ENCODE measurements at places on chromosomes 16 and 17.

GRCh38 chr16:27639561-27640276, 89.8 kb downstream of the KATNIP start:
- no peak for ATAC-seq

- no peak for ATAC-seq
Observed at GRCh38 chr16:78326731-78327130, 227.3 kb downstream of the WWOX start.

DNA sequence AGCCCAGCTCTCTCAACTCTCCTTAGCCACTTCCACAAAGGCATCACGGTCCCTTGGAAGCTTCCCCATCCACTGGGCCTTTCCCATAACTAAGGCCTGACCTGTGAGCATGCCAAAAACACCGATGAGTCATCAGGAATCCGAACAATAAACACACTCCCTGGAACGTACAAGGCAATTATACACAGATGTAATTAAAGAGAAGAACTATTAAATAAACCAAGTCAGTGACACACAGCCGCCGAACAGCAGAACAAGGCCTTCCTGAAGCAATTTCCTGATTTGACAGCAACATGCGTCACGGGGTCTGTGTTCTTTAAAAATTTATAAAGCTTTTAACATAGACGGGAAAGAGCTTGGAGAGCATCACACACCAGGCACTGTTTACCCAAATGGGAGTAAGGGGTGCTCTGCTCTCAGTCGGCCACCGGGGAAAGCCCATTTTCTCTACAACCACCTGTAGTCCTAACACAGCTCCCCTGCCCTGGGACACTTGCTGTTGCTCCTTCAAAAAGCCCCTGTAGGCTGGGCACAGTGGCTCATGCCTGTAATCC, 29.4 kb downstream of the COG7 start:
- no peak for ATAC-seq

- no peak for ATAC-seq
Observed at GRCh38 chr17:57552114-57552624, 192.9 kb downstream of the CCDC182 start.

DNA sequence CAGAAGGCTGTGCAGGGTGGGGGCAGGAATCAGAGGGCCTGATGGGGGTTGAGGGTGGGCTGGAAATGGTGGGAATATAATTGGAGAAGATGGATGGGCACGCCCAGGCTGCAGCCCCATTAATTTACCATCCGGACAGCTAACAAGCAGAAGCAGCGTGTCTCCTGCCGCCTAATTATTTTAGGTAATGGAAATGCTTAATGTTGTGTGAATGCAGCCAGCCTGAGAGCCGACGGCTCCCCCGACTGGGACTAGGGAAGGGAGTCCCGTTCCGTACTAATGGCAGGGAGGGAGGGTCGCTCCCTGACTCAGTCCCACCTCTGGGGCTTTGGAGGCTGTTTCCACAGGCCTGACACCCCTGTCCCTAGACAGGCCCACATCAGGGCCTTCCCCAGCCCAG, 4.7 kb upstream of the OVCA2 start:
- ATAC-seq, result no peak

GRCh38 chr16:29743475-29743826, 2.3 kb downstream of the C16orf54 start:
- ATAC-seq, result no peak

- ATAC-seq, result no peak
Observed at GRCh38 chr16:66513111-66513723, 36.7 kb downstream of the TK2 start.

DNA sequence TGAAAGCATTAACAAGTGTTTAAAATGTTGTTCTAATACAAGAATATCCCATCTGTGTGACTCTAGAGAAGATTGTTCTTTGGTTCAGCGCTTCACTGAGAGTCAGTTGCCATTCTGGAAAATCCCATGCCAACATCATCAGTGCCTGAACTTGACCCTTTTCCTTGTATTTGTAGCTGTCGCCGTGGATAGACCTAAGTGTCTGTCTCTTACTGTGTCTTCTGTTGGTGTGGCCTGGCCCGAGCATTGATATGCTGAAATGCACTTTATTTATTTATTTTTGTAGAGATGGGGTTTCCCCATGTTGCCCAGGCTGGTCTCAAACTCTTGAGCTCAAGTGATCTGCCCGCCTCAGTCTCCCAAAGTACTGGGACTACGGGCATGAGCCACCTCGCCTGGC, 76.0 kb downstream of the MYH11 start:
- no peak for ATAC-seq

DNA sequence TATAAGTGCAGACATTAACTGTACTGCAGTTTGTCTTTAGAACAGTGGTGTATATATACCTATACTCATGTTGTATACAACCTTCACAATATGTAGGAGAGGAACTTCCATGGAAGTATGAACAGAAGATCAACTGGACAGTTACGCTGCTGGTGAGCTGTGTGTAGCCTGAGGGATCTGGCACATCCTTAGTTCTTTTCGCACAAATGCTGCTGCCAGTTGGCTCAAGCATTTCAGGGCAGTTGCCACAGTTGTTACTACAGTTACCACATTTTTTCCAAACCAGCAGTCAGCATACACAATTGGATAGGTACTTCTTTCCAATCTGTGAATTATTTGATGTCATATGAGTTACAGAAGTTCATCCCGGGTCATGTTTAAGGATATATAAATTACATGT, 539.6 kb upstream of the HSBP1 start:
- ATAC-seq, result no peak

- ATAC-seq, result peak; percentile 17
Observed at GRCh38 chr16:4747906-4748681, 13.8 kb downstream of the DNAAF8 start.

DNA sequence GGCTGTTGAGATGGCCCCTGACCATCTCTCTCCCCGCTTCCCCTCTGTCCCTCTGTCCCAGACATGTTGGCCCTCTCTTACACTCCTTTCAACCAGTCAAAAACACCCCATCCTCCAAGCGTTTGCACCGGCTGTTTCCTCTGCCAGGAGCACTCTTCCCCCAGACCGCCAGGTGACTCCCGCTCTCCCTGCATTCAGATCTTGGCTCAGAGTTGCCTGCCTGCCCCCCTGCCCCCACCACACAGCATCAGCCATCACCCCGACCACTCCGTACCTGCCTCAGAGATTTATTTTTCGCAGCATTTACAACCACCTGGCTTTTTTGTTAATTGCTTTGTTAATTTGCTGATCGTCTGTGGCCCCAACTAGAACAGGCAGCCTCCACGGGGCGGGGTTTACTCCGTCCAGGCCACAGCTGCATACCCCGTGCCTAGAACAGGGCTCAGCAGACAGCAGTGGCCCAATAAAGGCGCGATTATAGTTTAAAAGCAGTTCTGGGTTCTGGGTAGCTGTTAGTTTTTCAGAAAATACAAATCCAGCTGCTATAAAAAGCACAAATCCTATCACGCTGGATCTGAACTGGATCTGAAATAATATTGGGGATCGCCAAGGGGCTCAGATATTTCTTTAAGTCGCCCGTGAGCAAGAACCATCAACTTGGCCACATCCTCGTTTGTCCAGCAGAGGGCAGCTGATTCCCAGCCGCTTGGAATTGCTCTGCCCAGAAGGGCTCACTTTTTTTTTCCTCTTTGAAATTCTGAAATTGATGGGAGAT, 173.6 kb downstream of the IRF8 start:
- ATAC-seq, result no peak

- ATAC-seq, result no peak
Observed at GRCh38 chr16:8877894-8878522, 4.1 kb upstream of the LITAFD start.

DNA sequence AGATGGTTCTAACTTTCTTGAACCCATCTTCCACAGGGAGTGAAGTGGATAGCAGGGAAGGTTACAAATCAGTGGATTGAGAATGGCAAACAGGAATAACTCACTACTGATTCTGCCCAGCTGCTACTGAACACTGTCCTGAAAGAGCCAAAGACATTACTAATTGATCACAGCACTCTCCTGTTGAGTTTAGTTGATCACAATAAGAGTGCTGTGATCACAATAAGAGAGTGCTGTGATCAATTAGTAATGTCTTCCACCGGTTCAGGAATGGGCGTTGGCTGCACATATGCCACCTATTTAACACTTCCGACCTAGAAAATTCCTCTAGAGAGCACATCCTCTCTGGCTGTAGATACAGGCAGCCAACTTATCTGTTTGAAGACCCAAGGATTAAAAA, 11.4 kb downstream of the CFAP97D1 start:
- no peak for ATAC-seq

DNA sequence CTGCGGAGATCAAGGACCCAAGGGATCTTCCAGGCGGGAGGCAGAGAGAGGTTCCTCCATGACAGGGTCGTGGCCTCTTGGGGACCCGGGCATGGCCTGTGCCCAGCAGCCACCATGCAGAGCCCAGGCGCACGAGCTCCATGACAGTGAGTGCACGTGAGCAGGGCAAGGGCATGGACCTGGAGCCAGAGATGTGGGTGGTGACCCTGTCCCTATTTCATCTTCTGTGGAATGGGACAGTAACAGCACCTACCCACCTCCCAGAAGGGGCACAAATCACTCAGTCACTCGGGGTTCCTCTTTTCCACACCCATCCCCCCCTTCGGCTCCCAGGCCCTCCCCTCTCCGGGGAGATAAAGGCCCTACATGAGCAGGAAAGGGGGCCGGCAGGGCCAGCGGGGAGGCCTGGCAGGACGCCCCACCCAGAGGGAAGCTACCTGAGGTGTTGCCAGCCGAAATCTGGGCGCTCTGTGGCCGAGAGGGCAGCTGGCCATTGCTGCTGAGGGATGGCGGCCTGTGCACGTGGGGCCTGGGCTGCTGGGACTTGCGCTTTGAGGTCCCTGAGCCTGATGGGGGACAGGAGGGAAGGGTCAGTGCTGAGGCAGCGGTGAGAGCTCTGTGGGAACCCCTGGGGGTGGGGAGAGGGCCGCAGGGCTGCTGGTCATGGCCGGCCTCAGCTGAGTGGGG, 10.4 kb downstream of the UBALD2 start:
- ATAC-seq, result no peak

- no peak for ATAC-seq
Observed at GRCh38 chr17:38768417-38768816, 15.9 kb downstream of the PSMB3 start.

GRCh38 chr16:17578981-17579874, 108.5 kb upstream of the XYLT1 start:
- peak; percentile 65 for ATAC-seq

DNA sequence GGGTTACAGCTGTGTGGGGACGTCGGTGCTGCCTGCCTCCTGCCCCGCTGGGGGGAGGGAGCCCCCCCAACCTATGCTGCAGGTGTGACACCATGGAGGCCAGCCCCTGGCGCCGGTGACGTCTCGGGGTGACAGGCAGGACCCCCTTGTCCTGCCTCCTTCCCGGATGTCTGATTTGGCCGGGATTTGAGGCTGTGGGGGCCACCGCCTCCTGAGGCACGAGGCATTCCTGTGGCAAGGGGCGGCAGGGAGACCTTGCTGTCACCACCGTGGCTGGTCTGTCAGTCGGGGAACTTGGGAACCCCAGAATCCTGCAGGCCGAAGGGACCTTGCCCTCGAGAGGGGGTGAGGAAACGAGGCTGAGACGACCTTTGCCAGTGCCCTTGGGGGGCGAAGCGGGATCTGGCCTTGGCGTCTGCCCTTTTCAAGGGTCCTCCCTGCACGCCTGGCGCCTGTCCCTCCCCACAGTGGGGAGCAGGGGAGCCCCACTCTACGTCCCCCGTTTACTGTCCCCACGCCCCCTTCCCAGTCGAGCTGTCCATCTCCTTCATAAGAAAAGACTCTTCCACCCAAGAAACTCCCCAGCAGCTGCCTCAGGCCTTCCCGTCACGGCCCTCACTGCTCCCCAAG, 74.4 kb downstream of the METRNL start:
- ATAC-seq, result no peak

GRCh38 chr16:88734361-88734728, 28.0 kb downstream of the CTU2 start:
- no peak for ATAC-seq

DNA sequence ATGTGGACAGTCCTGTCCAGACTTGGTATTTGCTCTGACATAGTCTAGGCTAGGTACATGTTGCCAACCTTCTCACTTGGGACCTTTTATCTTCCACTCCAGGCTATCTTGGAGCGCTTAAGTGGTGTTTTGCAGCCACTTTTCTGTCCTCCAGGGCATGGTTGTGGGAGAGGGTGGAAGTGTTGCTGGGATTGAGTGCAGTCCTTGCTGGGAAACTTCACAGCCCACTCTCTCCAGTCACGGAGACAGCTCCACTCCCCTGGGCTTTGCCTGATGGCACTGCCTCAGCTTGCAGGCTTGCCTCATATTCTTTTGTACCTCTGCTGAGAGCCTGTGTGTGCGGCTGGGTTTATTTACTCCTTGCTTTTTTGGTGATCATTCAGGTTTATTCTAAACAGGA, 17.4 kb downstream of the RPA1 start:
- no peak for ATAC-seq

GRCh38 chr16:8634991-8635736, 13.7 kb downstream of the METTL22 start:
- ATAC-seq, result no peak

GRCh38 chr16:47142486-47142820, 1.3 kb downstream of the NETO2 start:
- ATAC-seq, result no peak

- ATAC-seq, result peak; percentile 99
Observed at GRCh38 chr17:39939588-39940419, 12.3 kb downstream of the LRRC3C start.

GRCh38 chr17:46044286-46044928, 45.4 kb downstream of the STH start:
- ATAC-seq, result no peak

- no peak for ATAC-seq
Observed at GRCh38 chr16:89323120-89323960, 105.8 kb downstream of the ZNF778 start.

DNA sequence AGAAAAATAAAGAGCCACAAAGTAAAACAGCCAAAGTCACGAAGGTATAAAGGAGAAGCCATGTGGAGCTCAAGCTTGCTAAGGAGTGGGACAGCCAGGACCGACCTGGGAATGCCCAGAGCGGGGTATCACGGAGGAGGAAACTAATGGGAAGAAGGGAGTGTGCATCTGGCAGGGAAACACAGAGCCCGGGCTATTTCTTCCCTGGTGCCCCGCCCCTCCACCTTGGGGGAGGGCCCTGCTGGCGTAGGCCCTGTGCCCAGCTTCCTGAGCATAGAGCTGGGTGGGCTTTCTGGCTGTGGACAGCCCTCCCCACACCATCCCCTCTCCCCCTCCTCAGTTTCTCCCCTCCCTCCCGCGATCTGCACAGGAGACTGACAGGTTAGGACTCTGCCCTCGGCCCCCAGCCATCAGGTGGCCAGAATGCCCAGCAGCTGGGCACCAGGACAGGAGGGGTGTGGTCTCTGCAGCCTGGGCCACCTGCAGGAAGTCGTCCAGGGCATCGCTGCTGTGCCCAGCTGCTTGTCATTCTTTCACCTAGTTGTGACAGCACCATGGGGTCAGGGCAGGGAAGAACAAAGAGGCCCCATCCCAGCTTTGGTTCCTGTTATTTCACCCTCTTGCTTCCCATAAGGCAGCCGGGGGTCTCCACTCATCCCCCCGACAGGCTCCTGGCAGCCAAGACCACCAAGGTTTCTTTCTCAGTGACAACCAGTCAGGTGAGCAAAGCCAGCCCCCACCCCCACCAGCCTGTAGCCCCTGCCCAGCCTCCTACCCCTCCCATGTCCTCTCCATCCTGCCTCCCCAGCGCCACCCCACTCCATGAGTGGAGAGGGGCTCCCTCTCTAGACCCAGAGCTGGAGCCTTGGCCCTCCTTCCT, 7.1 kb upstream of the DCAF7 start:
- ATAC-seq, result no peak

- ATAC-seq, result no peak
Observed at GRCh38 chr17:37361543-37361942, 14.2 kb upstream of the C17orf78 start.

All from activated CD4-positive, CD25-positive, alpha-beta regulatory T cell treated with anti-CD3 and anti-CD28 coated beads, Interleukin-2, amount 50 U/mL, for 24 hours (primary cell).